AG09319 (cell line): ENCODE measurements at places on chromosomes 6 and 20.

GRCh38 chr20:49505518-49505917 is 23.1 kb upstream of the KCNB1 start:
- no peak for DNase-seq

DNA sequence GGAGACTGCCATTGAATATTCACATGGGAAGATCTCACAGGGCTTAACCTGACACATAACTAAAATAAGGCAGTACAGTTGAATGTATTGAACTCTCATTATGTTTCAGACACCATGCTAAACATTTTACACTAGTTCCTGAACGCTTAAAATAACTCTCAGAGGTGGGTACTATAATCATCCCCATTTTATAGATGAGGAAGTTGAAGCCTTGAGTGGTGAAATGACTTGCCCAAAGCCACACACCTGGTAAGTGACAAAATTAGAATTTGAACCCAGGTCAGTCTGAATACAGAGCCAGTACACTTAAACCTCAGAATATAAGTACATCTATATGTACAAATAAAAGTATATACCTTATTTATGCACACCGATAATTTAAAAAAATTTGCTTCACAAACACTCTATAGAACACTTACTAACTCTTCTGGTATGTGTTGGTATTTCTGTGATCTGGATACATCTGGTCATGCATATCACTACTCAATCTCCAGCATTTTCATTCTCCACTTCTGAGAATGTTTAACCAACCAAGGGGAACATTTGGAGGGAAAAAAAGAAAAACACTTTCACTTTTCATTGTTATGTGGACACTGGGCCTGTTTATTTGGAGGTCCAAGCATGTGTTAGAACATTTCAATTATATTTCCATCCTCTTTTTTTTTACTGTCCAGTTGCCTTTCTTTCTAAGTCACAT is 4.6 kb upstream of the BICRAL start:
- no peak for DNase-seq

- no peak for DNase-seq
These were observed 1.2 kb downstream of the POPDC3 start for GRCh38 chr6:105178636-105179035.

- no peak for DNase-seq
These were observed 86.1 kb downstream of the FOXC1 start for GRCh38 chr6:1695546-1696462.

DNA sequence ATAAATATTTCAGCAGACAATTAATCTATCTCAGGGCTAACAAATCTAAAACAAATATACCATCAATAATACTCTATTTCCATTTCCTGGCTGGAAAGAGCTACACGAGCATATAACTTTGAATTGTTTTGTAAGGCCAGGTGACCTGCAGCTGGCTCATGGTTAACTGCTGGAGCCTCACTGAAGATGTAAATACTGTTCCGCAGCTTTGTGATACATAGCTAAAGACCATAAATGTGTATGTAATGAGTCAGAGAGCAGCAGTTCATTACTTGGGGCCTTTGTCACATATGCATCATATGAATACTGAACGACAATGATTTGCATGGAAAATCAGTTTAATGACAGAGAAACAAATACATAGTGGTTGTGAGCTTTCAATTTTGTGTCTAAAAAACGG is 109.4 kb upstream of the CCN2 start:
- no peak for DNase-seq

- no peak for DNase-seq
These were observed 25.9 kb downstream of the MTO1 start for GRCh38 chr6:73487473-73487872.

DNA sequence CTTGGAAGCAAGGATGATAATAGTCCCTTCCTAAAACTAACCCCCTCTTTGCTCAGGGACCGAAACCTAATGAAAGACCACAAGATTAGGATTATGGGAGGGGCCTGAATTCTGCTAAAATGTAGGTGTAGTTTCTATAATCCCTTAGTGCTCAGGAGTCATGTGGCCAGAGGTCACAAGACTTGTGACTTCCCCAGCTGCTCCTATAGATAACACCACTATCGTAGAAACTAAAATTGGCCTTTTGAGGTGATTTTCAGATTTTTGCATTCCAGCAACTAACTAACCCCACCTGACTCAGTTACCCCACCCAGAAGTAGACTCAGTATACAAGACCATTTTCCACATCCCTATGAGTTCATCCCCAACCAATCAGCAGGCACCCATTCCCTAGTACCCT is 42.1 kb downstream of the MDN1 start:
- DNase-seq: no peak

- no peak for DNase-seq
These were observed 92.7 kb upstream of the JARID2 start for GRCh38 chr6:15153191-15153590.

- DNase-seq: no peak
These were observed 3.5 kb upstream of the GRM4 start for GRCh38 chr6:34149452-34149810.

DNA sequence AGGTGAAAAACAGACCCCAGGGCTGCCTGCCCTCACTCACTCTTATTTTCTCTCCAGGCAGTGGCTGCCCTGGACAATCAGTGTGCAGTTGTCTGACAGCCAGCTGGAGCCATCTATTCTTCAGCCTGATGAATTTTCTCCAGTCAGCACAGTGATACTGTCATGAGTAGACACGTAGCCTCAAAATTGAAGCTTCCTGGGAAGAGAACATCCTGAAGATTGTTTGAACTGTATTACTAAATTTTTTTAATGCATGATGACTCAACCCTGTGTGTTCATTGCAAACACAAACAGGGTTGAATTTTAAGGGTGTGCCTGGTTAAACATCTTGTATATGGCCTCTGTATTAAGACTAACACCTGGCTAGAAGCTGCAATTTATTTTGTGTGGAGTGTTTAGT is 49.8 kb upstream of the STXBP5 start:
- no peak for DNase-seq

- no peak for DNase-seq
These were observed 85.7 kb downstream of the MRAP2 start for GRCh38 chr6:84119277-84119676.

DNA sequence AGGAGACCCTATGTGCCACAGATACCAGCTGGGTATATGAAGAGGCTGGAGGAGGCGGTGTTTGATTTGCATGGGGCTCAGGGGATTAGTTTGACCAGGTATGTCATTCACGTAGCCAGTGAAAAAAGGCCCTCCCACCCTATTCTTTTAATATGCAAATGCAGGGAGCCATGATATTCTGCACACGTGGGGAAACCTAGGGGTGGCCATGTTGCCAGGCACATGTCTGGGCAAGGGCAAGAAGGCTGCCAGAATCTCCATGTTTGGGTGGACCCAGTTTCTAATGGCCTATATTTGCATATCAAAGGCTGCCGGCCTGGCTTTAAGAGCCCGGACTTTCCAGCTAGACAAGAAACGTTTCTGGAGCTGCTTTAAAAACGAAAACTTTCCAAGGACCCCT is 60.4 kb downstream of the SOX4 start:
- DNase-seq: no peak

GRCh38 chr6:34657307-34657978 is 39.1 kb downstream of the ILRUN start:
- DNase-seq: peak; percentile 74

- DNase-seq: no peak
These were observed 5.9 kb downstream of the FOXA2 start for GRCh38 chr20:22578221-22579118.

DNA sequence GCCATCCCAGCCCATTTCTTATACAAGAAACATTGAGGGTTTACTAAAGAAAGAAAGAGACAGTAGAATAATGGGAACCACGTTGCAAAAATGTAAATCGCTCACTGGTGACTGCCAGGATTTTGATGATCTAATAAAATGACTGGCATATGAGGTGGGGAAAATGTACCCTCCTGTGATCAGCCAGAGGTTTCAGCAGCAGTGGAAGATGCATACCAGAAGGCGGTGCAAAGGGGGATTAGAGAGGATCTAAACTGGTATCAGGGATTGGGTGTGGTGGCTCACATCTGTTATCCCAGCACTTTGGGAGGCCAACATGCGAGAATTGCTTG is 60.8 kb upstream of the DDR1 start:
- no peak for DNase-seq

DNA sequence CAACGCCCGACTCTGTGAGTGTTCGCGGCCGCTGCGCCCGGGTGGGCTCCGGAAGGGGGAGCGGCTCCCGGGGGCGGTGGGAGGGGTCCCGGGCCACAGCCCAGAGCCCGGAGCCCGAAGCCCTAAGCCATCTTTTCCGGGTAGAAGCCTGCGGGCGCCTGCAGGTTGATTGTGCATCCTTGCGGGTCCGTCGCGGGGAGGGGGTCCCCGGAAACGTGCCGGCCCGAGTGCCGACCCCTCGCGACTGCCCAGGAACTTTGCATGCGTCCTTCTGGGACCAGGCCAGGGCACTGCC is 413 bp downstream of the PTPRA start:
- DNase-seq: no peak

- no peak for DNase-seq
These were observed 6.1 kb upstream of the NANP start for GRCh38 chr20:25629816-25630499.

GRCh38 chr6:70456735-70457134 is 43.4 kb downstream of the FAM135A start:
- no peak for DNase-seq

DNA sequence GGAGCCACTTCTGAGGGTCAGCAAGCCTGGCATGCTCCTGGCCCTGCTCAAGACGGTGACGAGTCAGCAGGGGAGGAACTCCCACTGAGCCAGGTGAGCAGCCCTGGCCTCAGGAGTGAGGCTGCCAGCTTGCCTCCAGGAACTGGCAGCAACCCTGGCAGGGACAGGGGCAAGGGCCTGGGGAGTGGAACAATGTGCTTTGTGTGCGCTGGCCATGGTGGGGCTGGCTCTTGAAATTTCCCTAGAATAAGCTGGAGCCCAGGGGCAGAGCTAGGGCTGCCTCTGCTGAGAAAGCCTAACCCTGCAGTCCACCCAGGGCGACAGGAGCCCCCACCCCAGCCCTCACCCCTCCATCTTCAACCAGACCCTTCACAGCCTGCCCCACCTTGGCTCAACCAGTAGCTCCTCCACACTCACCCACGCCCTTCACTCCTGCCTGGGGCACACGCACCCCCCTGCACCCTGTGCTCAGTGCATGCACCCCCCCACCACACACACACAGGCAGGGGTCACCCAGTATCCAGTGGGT is 88.0 kb downstream of the MRPL14 start:
- DNase-seq: no peak

GRCh38 chr20:24776755-24777271 is 172.3 kb upstream of the CST7 start:
- DNase-seq: no peak

DNA sequence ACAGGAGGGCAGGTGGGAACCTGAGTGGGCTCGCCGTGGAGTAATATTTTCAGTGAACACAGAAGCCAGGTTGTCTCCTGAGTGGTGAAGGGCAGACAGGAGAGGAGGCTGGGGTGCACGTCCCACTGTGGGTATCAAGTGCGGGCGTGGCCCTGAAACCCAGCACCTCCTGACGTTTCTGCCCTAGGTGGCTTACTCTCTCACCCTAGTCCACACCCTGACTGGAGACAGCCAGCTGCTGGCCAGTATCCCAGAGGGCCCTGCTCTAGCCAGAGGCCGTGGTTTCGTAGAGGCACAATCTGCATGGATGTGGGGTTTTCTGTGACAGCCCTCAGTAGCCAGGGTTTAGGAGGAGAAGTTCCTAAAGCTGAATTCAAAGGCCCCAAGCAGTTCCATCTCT is 86.7 kb downstream of the TRERF1 start:
- no peak for DNase-seq

- DNase-seq: peak; percentile 19
These were observed 4.9 kb upstream of the BIRC7 start for GRCh38 chr20:63230800-63231268.

DNA sequence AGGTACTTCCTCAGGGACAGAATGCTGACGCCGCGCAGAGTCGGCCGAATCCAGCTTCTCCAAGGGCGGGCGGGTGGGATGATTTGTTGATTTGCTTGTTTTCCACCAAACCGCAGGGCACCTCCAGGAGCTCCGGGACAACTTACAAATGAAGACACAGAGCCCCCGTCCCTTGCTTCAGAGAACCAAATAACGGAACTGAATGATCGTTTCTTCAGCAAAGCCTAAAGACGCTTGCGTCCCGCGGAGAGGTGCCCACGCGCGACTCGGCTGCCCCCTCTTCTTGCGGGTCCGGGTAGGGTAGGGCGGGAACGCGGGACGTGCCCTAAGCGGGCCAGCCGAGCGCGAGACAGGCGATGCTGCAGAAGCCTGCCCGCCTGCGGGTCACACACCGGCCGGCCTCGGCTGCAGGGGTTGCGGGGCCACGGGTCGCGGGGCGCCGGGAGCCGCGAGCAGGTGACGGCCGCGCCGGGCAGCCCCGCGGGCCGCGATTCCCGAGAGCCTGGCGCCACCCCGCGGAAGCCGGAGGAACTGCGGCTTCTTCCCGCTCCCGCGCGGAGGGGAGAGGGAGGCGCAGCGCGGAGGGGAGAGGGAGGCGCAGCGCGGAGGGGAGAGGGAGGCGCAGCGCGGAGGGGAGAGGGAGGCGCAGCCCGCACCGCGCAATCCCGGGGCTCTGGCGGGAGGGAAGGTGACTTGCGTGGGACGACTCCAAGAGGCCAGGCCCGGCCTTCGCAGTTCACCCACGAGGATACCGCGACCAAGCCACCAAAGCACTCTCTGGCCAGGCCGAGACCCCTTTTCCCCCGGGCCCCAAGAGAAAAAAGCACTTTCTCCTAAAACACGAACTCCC is 7.7 kb upstream of the FOXF2 start:
- DNase-seq: no peak

DNA sequence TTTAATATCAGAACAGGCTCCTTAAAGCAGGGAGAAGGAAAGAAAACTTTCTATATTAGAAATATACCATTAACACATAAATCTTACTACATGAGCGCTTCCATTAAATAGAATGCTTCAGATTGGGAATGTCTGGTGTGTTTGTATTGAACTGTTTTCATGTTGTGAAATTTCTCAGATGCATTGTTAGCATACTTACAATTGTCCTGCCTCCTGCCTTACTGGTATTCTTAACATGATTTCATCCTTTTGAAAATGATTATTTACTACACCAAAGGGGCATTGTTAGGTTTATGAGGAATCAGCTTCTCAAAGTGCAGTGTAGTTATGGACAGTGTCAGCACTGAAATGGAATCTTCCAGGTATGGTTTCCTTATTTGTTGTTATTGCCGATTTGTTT is 145.6 kb downstream of the MTFR2 start:
- DNase-seq: no peak
